Sciatic nerve (tissue), 2 donors: ENCODE measurements at places on chromosomes 7 and 10.

DNA sequence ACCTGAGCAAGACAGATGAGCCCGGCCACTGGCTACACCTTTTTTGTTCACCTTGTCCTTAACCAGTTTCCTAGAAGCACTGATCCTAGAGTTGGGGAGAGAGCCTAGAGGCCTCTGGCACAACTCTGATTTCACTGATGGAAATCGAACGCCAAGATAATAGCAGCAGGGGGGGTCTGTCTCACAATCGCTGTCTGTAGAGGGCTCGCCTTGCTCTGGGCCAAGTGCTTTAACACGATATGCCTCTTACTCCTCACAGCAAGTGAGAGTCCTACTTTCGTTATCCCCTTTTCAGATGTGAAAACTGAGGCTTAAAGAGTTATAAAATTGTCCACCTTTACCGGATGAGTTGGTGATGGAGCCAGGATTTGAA lies 472 bp downstream of the RASSF4 start:
- no peak for DNase-seq

DNA sequence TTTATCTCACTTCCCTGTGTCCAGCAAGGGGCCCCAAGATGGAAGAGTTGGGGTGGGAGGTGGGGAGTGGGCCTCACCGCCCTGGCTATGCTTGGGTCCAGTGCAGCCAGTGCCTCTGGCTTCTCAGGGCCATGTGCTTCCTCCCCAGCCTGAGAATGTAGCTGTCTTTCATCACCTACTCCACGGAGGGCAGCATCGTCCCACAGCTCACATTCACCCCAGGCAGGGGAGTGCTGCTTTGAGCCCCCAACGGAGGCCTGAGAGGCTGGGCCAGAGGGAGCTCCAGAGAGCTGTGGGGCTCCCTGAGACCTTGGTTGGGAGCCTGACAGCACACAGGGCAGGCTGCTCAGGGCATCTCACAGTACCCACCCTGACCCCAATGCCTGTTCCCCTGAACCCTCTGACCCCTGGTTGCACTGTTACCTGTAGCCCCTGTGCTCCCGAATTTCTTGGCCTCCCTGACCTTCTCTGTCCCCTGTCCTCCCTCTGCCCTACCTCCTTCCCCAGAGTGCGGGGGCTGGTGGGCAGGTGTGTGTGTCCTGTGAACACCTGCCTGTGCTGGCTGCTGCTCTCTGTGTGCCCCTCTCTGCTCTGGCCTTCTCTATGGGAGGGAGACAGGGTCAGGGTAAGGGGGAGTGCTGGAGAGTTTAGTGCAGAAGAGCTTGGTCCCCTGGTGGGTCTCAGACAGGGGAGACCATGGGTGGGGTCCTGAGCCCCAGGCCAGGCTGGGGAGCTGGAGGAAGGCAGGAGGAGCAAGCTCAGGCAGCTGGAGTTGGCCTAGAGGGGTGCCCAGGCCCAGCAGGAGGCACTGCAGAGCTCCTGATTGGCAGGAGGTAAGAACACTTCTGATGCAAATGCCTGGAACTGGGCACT lies 19.6 kb upstream of the ZNF488 start:
- DNase-seq = no peak

GRCh38 chr10:45640941-45641340 lies 31.6 kb downstream of the ZFAND4 start:
- no peak for DNase-seq

DNA sequence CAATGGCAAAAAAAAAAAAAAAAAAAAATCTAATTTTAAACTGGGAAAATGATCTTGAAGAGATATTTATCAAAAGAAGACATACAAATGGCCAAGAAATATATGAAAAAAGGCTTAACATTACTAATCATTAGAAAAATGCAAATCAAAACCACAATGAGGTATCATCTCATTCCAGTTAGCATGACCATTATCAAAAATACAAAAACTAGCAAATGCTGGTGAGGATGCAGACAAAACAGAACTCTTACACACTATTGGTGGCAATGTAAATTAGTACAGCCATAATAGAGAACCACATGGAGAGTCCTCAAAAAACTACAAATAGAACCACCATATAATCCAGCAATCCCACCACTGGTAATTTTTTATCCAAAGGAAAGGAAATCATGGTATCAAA lies 489.6 kb downstream of the TNS3 start:
- DNase-seq = no peak

GRCh38 chr7:10579561-10579960 lies 394.1 kb upstream of the PHF14 start:
- DNase-seq = no peak

- no peak for DNase-seq
Observed at GRCh38 chr10:33066558-33067236, 108.7 kb upstream of the ITGB1 start.

GRCh38 chr7:111682588-111683340 lies 120.5 kb upstream of the IMMP2L start:
- DNase-seq = no peak

GRCh38 chr7:66634816-66635215 lies 6.1 kb downstream of the KCTD7 start:
- DNase-seq = no peak

DNA sequence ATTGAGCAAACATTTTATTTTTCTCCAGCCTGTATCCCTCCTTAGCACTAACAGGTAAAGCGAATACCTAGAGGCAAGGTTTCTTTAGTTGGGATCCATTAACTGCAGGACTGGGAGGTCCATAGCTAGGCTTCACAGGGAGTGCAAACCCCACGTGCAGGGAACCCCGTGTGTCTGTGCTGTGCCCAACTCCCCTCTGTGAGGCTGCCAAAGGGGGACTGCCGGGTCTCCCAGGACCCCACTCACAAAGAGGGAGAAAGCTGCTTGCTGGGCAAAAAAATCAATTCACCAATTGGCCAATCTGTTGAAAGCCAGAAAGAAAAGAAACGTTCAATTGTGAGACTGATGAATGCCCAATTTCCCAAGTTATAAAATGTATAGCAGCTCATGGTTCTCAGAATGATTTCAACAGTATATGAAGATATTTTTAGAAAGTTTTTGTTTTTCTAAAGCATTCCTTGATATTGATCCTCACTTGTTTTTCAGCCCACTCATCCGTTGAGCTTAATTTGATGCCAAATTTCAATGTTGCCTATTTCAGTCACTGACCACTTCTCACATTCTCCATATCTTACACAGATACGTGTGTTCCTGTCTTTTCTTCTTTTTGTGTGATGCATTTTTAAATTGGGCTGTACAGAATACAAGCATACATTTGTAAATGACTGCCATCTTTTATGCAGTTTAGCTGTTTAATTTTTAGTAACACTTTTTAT lies 202.7 kb upstream of the PRSS58 start:
- DNase-seq = no peak

DNA sequence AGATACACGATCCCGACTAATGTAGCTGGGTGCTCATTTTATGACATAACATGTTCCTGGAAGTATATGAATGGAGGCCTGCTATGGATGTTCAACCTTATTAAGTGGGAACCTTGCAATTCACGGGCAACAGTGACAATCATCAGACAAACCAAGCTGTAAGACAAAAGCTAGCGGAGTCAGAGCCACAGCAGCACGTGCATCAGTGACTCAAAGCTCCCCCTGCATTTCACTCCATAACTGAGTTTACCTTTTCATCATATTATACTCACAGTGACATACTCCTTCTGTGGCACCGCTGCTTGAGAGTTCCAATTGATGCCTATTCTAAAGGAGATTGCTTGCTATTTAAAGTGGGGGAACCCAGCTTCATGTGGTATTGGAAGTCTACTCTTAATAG lies 176.0 kb upstream of the PITRM1 start:
- DNase-seq = no peak

GRCh38 chr7:44449584-44449928 lies 40.9 kb downstream of the NUDCD3 start:
- DNase-seq = no peak

DNA sequence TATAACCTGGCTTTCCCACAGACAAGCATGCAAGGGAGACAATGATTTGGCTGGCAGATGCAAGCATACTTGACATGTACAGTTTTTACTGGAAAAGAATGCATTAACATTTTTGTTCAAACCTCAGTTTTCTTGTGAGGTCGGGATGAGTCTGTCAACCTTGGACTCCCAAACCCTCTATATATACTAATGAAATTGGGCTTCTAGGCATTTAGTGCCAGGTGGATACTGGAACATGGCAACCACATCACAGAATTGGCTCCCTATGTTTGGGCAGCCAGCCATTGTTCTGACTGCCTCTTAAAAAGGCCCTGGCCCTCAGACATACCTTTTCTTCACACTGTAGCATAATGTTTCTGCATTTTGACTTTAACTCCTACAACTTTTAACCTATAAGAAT lies 39.1 kb downstream of the CDK6 start:
- no peak for DNase-seq

DNA sequence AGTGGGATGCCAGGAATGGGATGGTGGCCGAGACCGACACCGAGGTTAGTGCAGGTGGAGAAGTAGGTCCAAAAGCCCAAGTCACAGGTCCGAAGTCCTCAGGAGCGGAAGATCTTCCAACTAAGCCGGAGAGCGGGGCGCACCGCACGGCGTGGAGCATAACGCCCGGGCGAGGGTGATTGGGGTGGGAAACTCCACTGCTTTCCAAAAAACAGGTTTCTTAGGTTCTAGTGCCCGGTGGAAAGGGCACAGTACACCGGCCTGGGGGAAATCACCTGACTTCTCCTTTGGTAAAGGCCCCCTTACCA lies 11.4 kb upstream of the SPAG6 start:
- DNase-seq = no peak

DNA sequence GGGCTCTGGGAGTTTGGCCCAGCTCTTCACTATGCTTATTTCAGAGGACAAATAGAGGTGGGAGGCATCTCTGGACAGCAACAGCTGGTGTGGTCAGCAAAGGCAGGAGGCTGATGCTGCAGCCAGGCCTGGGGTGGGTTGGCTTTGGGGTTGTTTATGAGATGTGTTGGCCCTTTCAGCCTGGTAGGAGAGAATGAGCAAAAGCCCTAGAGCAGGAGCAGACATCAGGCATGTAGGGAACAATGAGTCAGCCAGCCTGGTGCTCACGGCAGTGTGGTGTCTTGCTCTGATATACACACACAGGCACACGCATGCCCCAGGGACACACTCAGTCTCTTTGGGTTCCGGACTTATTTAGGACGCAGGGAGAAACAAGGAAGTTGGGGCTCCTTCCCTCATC lies 157.1 kb downstream of the PRKCQ start:
- DNase-seq = no peak

DNA sequence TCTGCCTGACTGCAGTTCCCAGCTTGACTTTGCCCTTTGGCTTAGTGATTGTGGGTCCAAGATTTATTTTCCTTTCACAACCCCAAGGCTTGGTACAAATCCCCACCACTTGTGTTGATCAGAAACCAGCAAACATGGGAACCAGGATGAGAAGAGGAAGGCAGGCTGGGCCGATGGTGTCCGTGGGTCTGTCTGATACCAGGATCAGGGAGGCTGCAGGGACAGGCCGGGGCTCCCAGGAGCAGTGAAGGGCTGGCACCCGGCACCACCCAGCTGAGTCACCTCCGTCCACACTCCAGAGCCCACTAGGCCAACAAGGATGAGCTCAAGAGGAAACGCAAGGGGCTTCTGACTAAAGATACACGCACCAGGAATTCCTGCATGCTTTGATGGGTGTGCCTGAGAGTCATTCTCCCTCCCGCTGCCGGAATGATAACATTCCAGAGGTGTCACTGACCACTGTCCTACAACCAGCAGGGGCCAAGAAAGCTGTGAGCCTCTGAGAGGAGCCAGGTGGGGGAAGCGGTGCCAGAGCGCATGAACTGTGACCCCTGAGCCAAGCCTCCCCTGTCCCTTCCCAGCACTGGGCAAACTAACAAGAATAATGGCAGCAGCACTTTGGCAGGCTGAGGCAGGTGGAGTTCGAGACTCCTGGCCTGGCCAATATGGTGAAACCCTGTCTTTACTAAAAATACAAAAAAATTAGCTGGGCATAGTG lies 29.2 kb upstream of the PROSER2 start:
- DNase-seq = no peak

GRCh38 chr10:38027986-38028385 lies 17.5 kb downstream of the ZNF33A start:
- no peak for DNase-seq

GRCh38 chr7:38674513-38674912 lies 43.3 kb upstream of the AMPH start:
- DNase-seq = no peak

DNA sequence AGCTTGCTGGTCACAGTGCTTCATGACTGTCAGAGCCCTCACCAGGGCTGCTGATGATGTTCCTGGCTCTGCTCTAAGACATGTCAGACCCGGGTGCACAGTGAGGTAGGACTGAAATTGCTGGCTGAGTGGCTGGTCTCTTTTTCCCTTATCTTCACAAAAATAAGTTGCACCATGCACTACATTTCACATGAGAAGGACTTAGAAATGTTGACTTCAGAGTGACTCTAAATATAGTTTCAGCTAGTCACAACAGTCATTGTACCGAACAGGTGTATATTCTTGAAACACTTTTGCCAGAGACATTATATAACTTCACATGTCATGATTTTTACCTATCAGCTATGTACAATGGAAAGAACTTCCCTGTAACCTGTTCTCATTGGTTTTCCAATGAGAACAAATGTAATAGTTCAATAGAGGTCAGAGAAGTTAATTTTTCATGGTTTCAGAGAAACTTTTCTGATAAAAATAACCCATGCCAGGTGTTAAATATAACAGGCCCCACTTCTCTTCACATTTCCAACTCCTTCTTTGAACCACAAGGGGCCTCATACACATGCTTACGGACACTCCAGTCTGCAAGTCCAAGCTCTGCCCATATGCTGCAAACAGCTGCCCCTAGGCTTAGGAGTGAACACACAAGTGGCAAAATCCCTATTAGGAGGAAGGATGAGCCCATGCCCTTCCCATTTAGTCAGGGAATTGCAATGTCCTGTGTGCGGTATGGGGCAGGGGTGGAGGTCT lies 115.6 kb downstream of the CDK6 start:
- no peak for DNase-seq

- DNase-seq = no peak
Observed at GRCh38 chr7:95578299-95578855, 17.9 kb downstream of the PDK4 start.

GRCh38 chr7:28516390-28517172 lies 104.3 kb downstream of the CREB5 start:
- no peak for DNase-seq

GRCh38 chr7:233249-234035 lies 41.1 kb downstream of the FAM20C start:
- no peak for DNase-seq

DNA sequence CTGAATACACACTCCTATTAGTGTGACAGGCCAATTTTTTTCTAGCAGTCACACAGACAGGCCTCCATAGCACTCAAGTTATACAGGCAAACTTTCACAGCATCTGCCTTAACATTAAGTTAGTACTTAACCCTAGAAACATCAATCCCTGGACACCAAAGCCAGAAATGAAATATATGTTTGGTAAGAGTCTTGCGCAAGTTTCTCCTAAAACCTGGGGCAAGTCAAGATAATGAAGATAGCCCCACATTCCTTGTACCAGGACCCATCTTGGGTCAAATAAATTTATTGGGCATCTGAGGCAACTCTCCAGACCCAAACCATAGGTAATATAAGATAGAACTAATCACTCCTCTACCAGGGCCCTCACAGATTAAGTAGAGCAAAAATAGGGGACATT lies 70.8 kb upstream of the ZNF92 start:
- no peak for DNase-seq

- no peak for DNase-seq
Observed at GRCh38 chr7:30633223-30633622, 38.5 kb downstream of the GARS1 start.

GRCh38 chr7:70072220-70072619 lies 473.9 kb downstream of the AUTS2 start:
- no peak for DNase-seq
